ENCODE measurements at places on chromosomes 3 and 15. TPM values are rescaled to one million over a fixed set of nuclear protein-coding genes. Genes with fewer than 3 reads are reported as not detected.

The TMCO5A gene
- total RNA-seq = not detected

The ISLR gene
- 41.0 TPM for total RNA-seq

GRCh38 chr3:164459521-164460151, 618.7 kb downstream of the SI start:
- no peak for DNase-seq

- no peak for DNase-seq
These were observed 127.8 kb downstream of the GHSR start for GRCh38 chr3:172320468-172320867.

The RGMA gene
- total RNA-seq = 26.3 TPM

The SNURF gene
- total RNA-seq = 100 TPM

DNA sequence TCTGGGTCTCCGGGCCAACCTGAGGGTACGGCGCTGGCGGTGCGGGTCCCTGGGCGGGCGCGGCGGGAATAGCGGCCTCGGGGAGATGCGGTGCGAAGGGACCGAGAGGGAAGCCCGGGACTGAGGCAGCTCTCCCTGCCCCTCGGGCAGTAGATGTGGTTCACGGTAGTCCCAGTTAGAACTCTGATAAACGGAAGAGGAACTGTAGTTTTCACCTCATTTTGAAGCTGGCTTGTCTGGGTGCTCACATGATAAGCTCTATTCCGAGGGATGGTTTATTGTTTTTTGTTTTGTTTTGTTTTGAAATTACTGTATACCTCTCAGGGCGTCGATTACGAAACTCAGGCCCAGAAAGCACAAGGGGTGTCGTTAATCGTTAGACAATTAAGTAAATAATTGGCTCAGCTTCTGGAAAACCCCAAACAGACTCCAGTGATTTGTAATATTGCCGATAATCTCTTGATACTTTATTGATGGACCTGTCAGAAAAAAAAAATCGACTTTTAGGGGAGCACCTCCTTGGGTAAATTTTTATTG, 413 bp downstream of the NUSAP1 start:
- no peak for DNase-seq

The GABRA5 gene
- 4.6 TPM for total RNA-seq
